CD14-positive monocyte (primary cell): ENCODE measurements at places on chromosomes 16 and 17.

DNA sequence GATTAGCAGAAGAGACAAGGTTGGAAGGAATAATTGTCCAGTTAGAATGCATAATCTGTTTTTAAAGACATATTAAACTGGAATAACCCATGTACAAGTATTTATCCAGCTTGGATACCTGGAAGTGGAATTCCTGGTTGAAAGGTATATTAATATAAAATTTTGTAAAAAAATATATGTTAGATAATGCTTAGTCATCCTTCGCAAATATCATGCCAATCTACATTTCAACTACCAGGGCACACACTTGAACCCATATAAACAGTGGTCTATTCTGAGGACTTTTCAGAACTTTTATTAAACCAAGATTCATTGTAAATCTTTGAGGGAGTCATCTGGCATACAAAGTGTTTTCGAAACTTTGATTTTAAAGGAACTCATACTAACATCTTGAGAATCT is 269.1 kb upstream of the HSBP1 start:
- no peak for DNase-seq

DNA sequence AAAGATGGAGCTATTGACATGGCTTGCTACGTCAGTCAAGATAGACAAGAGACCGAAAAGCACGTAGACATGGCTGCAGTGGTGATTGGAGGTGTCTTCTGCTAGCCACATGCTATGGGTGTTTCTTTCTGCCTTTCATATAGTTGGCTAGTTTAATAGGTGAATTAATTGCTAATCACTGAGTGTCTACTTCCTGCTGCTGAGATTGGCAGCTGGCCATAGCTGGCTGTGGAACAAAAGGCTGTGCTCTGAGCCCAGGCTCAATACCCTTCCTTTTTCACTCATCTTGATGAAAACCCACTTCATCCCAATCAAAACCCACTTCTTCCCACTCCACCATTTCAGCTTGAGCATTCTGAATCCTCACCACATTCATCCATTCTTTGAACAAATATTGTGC is 221.4 kb upstream of the MAF start:
- no peak for DNase-seq

DNA sequence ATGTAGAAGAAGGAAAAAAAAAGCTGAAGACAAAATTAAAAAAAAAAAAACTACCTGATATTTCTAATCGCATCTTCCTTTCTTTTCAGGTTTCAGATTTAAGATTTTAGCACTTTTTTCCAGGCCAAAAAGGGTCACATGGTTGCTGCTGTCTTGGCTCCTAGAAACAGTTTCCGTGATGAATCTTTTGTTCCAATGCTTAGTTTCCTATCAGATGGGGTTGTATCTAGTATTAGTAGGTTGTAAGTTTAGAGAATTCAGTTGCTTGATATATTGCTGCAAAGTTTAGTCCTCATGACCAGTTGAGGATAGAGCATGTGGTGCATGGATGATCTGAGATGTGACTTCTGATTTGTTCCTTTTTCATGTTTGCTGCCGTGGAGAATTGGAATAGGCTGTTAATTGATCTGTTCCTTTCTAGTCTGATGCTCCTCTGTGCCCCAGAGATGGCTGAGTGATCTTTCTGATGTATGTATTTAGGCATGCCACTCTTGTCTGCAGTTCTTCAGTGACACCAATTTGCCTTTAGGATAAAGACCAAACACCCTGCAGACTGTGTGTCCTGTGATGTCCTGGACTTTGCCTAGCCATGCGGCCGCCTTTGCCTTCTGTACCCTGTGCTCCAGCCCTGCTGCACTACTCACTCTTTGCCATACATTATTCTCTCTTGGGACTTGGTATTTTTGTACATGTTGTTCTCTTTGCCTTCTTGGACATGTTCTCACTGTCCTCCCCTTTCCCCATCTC is 94.0 kb downstream of the MRTFB start:
- DNase-seq: no peak

GRCh38 chr16:89744813-89745212 is 23.5 kb downstream of the ZNF276 start:
- DNase-seq: no peak

- no peak for DNase-seq
Measured at GRCh38 chr16:17374668-17375255, 96.0 kb downstream of the XYLT1 start.
